ENCODE measurements at places on chromosomes 7 and 10.

- DNase-seq, result no peak
Measured at GRCh38 chr10:20656886-20657285, 240.2 kb downstream of the NEBL start.

DNA sequence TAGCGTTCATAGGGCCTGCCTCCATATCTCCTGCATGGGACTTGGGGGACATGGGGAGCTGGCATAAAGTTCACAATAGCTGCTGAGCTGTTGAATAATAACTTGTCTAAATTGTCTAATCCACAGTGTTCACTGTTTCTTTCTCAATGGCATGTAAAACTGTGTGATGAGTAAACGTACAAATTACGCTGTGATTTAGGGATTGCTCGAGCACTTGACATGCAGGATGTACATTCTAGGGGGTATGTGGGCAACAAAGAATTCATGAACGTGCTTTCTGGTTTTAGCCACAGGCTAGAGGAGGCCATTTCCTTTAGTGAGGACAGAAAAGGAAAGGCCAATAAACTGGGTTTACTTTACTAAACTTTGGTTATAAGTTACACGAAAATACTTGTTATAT lies 534.2 kb upstream of the ZWINT start:
- DNase-seq, result no peak

DNA sequence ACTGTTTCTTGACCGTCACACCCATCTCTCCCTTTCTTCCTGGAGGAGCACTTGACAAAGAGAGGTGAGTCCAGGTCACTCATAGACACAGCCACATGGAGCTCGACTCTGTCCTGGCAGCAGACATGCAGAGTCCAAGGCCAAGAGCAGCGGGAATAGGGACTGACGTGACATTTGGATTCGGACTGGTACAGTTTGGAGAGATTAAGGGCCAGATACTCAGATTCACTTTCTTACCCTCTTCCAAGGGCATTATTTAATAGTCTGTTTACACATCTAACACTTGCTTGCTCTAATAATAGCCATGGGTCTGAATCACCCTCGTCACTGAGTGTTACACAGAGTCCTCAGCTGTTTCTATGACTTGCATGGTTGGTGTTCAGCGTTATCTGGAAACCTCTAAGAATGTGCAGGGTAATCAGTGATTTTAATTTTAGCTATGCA lies 39.2 kb upstream of the OTUD1 start:
- no peak for DNase-seq

DNA sequence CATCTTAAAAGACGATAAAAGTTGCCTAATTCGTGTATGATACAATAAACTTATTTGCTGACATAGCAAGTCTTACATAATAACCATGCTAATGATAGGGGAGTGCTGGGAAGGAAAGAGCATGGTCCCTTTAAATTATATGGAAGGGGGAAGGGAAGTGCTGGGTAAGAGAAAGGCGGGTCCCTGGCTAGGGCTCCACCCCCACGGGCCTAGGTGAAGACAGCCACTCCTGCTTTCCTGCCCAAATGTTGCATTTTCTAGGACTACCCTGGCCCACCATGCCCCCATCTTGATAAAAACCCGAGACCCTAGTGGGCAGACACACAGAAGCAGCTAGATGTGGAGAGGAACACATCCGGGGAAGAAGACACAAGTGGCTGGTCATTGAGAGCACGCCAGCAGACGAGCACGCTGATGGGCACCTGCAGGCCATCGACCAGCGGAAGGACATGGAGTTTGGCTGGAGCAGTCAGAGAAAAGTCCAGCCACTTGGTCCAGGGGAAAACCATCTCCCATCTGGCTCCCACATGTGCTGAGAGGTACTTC lies 328.7 kb downstream of the ARL4A start:
- DNase-seq, result no peak

DNA sequence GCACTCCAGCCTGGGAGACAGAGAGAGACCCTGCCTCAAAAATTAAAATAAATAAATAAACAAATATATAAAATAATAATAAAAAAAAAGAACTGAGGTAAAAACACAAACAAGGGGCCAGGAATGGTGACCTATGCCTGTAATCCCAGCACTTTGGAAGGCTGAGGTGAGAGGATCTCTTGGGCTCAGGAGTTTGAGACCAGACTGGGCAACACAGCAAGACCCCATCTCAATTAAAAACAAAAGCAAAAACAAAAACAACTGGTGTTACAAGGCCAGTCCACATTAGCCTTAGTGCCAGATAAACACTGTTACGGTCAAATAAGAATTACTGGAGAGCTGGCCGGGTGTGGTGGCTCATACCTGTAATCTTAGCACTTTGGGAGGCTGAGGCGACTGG lies 5.6 kb downstream of the POLR3A start:
- no peak for DNase-seq

DNA sequence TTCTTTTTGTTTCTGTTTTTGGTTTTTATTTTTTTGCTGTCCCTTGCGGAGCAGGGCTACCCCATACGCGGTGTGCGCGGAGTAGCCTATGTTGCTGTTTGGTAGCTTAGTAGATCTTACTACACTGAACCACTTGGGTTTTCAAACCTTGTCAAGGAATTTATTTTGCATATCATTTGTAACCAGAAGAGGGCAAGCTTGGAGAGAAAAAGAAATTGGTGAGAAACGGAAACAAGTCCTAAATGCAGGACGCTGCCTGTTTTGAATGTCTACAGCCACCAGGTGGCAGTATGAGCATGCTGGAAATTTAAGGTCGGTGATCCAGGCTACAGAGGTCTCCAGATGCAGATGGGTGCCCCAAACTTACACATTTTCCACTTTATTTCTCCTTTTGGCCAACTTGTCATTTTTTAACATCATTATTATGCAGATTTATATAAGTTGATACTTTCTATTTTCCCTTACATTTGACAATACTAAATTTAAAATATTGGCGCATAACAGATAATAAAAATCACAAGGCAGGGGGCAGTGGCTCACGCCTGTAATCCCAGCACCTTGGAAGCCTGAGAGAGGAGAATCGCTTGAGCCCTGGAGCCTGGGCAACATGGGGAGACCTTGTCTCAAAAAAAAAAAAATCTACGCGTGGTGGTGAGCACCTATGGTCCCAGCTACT lies 15.3 kb upstream of the TRA2A start:
- DNase-seq, result peak; percentile 87

DNA sequence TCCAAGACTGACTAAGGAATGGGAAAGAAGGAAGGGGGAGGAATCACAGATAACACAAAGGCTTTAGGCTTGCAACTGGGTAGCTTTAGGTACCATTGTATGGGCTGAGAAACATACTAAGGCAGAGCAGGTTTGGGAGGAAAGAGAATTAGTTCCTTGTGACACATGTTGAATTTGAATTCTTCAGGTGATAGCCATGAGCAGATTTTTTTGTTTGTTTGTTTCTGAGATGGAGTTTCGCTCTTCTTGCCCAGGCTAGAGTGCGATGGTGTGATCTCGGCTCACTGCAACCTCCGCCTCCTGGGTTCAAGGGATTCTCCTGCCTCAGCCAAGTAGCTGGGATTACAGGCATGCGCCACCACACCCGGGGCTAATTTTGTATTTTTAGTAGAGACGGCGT lies 4.4 kb upstream of the SND1 start:
- no peak for DNase-seq

- no peak for DNase-seq
Measured at GRCh38 chr7:147803606-147804005, 787.0 kb upstream of the C7orf33 start.

DNA sequence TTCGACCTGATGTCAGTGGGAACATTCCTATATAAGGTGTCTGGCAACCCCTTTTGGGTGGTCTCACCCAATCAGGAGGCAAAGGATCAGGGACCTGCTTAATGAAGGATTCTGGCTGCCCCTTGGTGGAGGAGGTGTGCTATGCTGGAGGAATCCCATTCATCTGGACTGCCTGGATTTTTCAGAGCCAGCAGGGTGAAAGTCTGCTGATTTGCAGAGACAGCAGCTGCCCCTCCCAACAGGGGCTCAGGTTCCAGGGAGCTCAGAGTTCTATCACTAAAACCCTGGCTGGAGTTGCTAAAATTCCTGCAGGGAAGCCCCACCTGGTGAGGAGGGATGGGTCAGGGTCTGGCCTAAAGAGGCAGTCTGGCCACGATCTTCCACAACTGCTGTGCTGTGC lies 398.5 kb upstream of the CNTNAP2 start:
- no peak for DNase-seq

- DNase-seq, result no peak
Measured at GRCh38 chr7:19111474-19112273, 5.8 kb downstream of the TWIST1 start.

- no peak for DNase-seq
Measured at GRCh38 chr10:100995181-100995580, 4.4 kb upstream of the LZTS2 start.

DNA sequence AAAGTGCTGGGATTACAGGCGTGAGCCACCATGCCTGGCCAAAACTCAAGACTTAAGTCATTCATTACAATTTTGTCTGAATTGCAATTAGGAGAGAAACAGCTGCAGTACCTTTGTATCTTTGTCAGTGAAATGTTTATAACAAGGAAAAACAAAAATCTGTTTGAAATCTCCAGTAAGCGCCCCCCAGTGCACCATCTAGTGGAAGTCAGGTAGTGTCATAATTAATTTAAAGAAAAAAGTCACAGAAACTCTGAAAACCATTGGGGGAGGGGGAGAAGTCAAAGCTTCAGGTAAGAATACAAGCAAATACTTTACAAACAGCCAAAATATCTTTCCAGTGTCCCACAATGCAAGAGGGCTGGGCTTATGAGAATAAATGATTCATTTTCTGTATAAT lies 2.8 kb downstream of the MPP7 start:
- peak; percentile 22 for DNase-seq

GRCh38 chr7:45593877-45594276 lies 19.7 kb downstream of the ADCY1 start:
- no peak for DNase-seq

DNA sequence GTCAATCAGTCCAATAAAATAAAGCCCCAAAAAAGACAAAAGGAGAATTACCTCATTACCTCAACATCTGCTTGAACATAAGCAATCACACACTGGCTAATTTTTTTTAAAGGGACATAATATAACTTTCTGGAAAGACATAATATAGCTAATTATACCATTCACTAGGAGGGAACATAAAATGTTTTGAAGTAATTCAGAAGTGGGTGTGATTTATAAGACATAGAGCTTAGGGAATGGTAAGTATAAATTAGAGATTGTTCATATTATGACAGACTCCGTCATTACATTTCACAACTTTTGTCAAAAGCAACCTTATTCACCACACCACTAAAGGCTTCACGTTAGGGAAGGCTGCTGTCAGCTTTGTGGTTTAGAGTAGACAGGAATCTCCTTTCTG lies 3.8 kb downstream of the SHTN1 start:
- DNase-seq, result no peak

- no peak for DNase-seq
Measured at GRCh38 chr10:84176351-84176750, 2.8 kb downstream of the GPR15LG start.

GRCh38 chr10:111506266-111507034 lies 429.6 kb downstream of the ADRA2A start:
- no peak for DNase-seq

DNA sequence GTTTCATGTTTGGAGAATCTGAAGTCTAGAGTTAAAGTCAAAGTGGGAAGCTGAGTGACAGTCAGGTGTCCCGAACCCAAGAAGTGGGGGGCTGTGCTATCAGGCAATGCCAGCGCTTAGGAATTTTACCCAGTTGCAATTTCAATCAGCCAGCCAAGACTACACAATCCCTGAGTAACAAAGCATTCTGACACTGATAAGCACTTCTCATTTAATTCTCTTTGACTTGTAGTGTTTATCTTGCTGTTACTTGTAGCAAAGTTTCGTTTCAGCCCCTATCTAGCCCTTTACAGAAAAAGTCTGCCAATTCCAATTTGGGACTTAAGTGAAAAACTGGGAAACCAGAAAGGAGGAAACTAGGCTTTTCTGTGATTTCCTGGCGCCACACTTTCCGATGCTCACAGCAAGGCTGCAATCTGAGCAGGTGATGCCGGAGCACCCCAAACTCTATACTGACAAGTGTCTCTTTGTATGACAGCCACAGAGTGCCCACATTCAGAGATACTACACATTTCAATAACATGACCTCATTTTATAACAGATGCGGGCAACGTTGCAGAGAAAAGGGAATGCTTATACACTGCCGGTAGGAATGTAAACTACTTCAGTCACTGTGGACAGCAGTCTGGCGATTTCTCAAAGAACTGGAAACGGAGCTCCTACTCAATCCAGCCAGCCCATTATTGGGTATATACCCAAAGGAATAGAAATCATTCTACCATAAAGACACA lies 61.0 kb downstream of the ITIH5 start:
- DNase-seq, result no peak

DNA sequence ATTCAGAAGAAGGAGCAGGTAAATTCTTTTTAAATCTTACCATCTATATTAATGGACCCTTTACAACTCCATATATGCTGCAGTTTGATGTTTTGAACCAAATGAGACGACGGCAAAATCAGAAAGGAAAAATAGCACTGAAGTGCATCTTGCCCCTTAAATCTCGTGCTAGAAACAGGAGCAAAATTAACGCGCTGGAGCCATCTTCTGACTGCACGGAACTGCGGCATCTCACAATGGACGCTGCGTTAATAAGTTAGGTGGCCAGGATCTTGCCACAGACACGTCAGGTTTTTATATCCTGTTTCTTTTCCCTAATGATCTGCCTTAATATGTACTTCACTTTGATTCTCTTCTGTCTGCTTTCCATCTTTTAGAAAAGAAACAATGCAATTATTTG lies 354.5 kb downstream of the TFEC start:
- no peak for DNase-seq

- no peak for DNase-seq
Measured at GRCh38 chr7:55250313-55250712, 114.8 kb upstream of the LANCL2 start.

GRCh38 chr10:131933696-131934086 lies 32.9 kb downstream of the PPP2R2D start:
- DNase-seq, result no peak

DNA sequence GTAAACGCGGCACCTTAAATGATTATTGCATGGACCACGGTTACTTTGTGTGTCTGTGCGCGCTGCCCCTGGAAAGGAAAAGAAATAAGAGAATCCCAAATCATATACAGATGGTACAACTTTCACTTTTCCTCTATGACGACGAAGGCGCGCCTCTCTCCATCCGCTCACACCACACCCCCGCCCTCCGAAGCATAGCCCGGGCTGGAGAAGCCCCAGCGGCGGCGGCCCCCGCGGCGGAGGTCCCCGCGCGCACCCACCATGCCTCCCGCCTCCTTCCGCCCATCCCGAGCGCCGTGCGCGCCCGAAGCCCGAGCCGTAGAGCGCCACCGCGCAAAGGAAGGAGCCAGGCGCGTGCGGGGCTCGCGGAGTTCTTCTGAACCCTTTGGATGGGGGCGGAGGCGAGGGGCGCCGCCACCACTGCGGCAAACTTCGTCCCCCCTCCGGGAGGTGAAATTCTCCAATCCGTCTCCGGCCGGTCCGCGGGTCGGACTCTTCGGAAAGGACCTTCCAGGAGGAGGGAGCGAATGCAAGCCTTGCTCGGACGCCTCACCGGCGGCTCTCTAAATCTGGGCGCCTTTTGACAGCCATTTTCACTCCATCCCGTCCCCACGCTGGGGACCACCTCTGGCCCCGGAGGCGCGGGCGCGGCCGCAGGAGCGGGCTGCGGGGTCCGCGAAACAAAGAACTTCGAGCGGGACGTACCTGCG lies 588 bp downstream of the GLI3 start:
- DNase-seq, result no peak
